ENCODE measurements at places on chromosomes 1 and 21. TPM values are rescaled to one million over a fixed set of nuclear protein-coding genes. Genes with fewer than 3 reads are reported as not detected.

- H3K27ac ChIP-seq = no peak overlapping the region
- no peaks in the 10 kb centered on the region for H3K36me3 ChIP-seq
- no peaks in the 10 kb centered on the region for H3K27me3 ChIP-seq
- H3K4me3 ChIP-seq = no peak overlapping the region
- no peaks in the 10 kb centered on the region for H3K4me1 ChIP-seq
Observed at GRCh38 chr1:215001419-215002021, 81.0 kb upstream of the KCNK2 start.

GRCh38 chr1:171985639-171986038 lies 144.3 kb downstream of the DNM3 start:
- no peaks in the 10 kb centered on the region for H3K27me3 ChIP-seq
- DNase-seq = no peak
- no peaks in the 10 kb centered on the region for H3K36me3 ChIP-seq
- no peaks in the 10 kb centered on the region for H3K4me1 ChIP-seq
- no peak overlapping the region for H3K4me3 ChIP-seq
- no peak overlapping the region for H3K27ac ChIP-seq

GRCh38 chr1:173100476-173101107 lies 49.9 kb upstream of the TNFSF18 start:
- no peak for DNase-seq
- H3K27me3 ChIP-seq = no peaks in the 10 kb centered on the region
- H3K27ac ChIP-seq = no peak overlapping the region
- no peak overlapping the region for H3K4me3 ChIP-seq
- no peaks in the 10 kb centered on the region for H3K36me3 ChIP-seq
- no peaks in the 10 kb centered on the region for H3K4me1 ChIP-seq

DNA sequence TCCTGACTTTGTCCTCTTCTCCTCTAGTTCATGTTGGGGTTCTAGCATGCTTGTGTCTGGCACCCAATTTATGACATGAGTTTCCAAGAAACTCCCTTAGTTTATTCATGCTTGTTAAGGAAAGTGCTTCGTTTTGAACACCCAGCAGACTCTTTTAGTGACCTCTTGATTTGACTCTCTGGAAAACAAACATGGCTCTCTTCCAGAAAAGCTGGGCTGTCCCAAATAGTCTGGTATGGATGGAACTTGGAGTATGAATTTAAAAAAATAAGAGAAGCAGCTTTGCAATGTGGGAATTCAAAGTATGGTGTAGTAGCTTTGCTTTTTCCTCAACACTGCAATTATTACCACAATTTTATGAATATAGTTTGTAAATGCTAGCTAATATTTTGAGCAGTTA lies 143.4 kb upstream of the C8B start:
- H3K27me3 ChIP-seq = no peaks in the 10 kb centered on the region
- DNase-seq = no peak
- H3K4me1 ChIP-seq = no peaks in the 10 kb centered on the region
- no peak overlapping the region for H3K4me3 ChIP-seq

DNA sequence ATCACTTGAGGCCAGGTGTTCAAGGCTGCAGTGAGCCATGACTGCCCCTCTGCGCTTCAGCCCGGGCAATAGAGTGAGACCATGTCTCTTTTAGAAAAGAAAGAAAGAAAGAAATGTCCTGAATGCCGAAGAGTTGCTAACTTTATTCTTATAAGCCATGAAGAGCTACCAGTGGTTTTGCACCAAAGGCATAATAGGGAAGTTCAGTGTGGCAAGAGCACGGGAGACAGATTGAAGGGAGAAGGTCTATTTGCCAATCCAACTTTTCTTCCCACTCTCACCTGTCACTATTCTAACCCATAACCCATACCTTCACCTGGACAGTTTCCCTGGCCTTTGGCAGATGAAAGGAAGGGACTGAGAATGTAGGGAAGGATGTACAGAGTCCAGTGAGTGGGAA lies 4.4 kb upstream of the PEA15 start:
- no peak overlapping the region for H3K27ac ChIP-seq
- no peaks in the 10 kb centered on the region for H3K36me3 ChIP-seq
- H3K27me3 ChIP-seq = no peaks in the 10 kb centered on the region
- peaks cover 25% of the 10 kb centered on the region for H3K4me1 ChIP-seq

DNA sequence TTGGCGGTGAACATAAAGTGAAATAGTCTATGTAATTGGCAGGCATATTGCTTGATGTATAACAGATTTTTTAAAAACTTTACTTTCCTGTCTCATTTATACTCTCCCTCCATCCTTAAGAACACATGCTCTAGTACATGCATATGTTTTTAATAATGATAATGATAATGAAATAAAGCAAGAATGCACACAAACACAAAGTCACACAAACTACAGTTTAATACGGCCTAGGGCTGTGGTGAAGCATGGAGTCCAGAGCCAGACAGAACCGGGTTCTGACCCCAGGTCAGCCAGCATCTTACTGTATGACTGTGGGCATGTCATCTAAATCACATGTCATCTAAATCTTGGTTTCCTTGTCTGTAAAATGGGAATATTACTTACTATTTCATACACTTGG lies 324.9 kb upstream of the NFIA start:
- H3K27ac ChIP-seq = no peak overlapping the region
- H3K4me1 ChIP-seq = no peaks in the 10 kb centered on the region
- H3K27me3 ChIP-seq = no peaks in the 10 kb centered on the region
- H3K36me3 ChIP-seq = no peaks in the 10 kb centered on the region

MRPL39 gene
- 19.7 TPM for total RNA-seq

- no peak for DNase-seq
- no peaks in the 10 kb centered on the region for H3K4me1 ChIP-seq
- no peak overlapping the region for H3K4me3 ChIP-seq
- no peaks in the 10 kb centered on the region for H3K27me3 ChIP-seq
Observed at GRCh38 chr1:15081102-15081501, 72.4 kb upstream of the TMEM51 start.

DNA sequence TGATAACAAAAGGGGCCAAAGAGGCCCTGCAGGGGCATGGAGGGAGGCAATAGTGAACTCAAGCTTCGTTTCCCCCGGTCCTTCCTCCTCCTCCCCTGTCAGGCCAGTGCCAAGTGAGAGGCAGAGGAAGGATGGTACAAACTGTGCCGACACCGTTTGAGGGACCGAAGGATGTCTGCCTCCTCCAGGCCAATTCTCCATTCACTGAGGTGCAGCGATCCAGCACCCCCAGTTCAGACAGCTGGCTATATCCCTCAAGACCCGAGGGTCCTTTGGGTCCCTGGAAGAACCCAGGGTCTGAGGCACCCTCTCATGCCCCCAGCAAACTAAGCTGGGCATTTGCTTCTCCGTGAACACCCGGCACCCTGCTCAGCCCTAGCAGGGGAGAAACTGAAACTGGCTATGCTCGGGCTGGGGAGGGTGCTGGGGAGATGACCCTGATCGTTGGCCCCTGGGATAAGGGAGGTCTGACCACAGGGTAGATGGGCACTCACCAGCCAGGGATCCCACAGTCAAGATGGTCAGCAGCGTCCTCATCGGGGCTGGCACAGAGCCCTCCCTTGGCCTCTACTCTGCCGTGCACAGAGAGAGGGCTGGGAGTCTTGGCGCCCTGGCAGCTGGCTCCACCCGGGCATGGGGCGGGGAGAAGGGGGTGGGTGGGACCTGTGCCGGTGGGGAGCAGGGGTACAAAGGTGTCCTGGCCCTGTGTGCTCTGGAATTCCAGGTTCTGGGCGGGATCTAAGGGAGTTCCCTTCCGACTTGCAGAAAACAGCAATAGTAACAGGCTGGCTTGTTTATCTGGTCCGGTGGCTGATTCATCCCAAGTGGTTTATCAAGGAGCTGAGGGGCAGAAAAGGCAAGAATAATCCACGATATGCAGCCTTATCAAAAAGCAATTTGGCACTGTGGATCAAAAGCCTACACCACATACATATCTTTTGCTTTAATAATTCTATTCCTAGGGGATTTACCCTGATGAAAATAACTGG lies at the start of gene IL22RA1:
TSS of gene IL22RA1 (minus strand) at position 595 of the 989 bp plus-strand sequence. CDS start at position 537, 58 bp downstream.
- peaks cover 2% of the 10 kb centered on the region for H3K27me3 ChIP-seq
- no peaks in the 10 kb centered on the region for H3K36me3 ChIP-seq
- no peak within 1 kb of the TSS for H3K4me3 ChIP-seq

DNA sequence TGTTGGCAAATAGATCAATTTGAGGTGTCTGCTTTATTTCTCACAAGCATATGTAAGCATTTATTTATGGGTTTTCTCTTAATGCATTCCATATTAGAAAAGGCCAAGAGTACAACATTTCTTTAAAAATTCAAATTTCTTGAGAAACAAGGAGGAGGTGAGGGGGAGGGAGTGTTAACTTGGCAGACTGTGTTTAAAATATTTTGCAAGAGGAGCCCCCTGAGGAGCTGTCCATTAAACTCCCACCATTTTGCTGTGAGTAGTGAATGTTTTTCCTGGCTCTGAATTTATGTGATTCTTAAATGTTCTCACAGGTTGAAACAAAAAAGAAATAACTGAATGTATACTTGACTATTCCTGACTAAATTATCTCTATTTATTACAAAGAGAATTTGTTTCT lies 363.8 kb downstream of the PTPRC start:
- no peak for DNase-seq
- no peak overlapping the region for H3K4me3 ChIP-seq
- no peaks in the 10 kb centered on the region for H3K36me3 ChIP-seq
- H3K27me3 ChIP-seq = no peaks in the 10 kb centered on the region
- H3K4me1 ChIP-seq = no peaks in the 10 kb centered on the region
- no peak overlapping the region for H3K27ac ChIP-seq

DNA sequence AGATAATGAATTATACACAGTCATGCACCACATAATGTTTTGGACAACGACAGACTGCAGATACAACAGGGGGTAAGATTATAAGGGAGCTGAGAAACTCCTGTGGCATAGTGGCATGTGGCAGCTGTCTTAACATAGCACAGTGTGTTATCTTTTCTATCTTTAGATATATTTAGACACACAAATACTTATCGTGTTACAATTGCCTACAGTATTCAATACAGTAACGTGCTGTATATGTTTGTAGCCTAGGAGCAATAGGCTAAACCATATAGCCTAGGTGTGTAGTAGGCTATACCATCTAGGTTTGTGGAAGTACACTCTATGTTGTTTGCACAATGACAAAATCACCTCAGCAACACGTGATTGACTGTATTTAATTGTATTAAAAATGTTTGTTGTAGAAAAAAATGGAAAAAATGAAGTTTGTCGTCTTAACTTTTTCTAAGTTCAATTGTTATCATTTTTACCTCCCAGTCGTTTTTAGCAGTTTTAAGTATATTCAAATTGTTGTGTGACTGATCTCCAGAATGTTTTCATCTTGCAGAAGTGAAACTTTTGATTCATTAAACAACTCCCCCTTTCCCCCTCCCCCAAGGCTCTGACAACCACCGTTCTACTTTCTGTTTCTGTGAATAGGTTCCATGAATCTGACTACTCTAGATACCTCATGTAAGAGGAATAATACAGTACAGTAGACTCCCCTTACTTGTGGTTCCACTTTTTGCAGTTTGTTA lies 351.0 kb upstream of the B3GALT2 start:
- H3K27me3 ChIP-seq = no peaks in the 10 kb centered on the region
- no peaks in the 10 kb centered on the region for H3K36me3 ChIP-seq
- H3K4me1 ChIP-seq = peaks cover 38% of the 10 kb centered on the region
- H3K27ac ChIP-seq = peak overlapping the region; percentile 42
